Activated effector memory CD4-positive, alpha-beta T cell treated with anti-CD3 and anti-CD28 coated beads, Interleukin-2, amount 50 U/mL, for 16 hours (primary cell): ENCODE measurements at places on chromosomes 4 and X.

GRCh38 chr4:121270389-121270788, 106.3 kb upstream of the TNIP3 start:
- DNase-seq = no peak

GRCh38 chrX:23548164-23548563, 119.1 kb upstream of the PRDX4 start:
- no peak for DNase-seq

- no peak for DNase-seq
Measured at GRCh38 chr4:186844059-186844681, 120.5 kb upstream of the FAT1 start.

- DNase-seq = no peak
Measured at GRCh38 chrX:68881911-68882310, 53.1 kb downstream of the EFNB1 start.

DNA sequence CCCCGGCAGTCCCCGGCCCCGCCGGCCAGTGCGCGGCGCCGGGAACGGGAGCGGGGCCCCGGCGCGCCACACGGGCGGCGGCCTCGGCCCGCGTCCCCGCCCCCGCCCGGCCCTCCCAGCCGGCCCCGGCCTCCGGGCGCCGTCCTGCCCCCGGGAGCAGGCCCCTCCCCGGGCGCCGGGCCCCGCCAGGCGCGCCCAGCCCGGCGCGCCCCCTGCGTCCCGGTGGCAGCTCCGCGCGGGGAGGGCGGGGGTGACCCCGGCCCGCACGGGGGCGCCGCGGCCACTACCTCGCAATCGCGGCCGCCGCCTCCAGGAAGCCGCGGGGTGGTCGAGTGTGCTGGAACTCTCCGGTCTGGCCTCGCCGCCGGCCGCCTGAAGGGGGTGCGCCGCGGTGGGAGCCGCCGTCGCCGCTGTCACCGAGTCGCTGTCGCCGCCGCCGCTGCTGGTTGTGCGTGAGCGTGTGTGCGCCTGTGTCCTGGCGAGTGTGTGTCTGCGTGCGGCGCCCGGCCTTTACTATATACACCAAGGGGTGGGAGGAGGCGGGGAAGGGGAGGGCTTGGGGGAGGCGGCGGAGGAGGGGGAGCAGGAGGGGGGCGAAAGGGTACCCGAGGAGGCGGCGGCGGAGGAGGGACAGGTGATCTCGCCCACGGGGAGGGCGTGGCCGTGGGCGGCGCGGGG, at the start of gene RAI2:
Gene RAI2, minus strand, starts transcription at position 488 of the 678 bp plus-strand sequence. CDS start 59,288 bp downstream, outside the sequence.
- peak; percentile 62 for DNase-seq

DNA sequence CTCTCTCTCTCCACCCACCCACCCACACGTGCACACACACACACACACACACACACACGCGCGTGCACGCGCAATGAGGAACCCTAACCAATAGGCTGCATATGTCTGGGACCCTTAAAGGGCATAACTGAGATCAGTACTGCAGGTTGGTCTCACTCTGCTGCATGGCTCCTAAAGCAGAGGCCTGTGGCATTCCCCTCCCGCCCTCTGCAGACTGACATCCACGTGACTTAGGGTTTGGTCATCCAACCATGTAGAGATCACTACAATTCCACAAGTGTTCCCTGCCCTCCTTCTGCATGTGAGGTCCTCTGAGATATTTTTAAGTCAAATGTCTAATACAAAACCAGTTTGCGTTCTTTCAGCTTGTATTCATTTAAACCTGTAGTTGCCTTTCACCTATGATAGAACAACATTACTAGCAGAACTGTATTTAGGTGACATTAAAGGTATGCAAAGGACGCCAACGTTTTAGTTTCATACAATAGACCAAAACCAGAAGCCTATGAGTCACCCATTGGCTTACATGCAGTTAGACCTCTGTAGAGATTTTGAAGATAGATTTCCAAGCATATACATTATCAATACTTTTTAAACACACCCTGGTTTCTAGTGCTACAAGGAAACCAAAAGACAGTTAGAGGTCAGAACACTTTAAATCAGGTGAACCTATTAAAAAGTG, 10.1 kb downstream of the XAGE5 start:
- DNase-seq = no peak

DNA sequence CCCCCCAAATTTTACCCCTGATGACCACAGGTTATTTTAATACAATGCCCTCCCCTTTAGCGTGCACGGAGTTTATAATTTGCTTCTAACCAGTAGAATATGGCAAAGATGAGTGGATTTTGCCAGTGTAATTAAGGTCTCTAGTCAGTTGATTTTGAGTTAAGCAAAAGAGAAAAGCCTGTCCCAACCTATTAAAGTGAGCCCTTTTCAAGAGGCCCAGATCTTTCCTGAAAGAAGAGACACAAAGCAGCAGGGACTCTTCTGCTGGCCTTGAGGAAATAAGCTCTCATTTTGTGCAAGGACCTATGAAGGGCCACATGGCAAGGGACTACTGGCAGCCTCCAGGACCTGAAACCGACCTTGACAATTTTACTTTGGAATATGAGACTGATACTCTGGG, 61.9 kb upstream of the GABRG1 start:
- DNase-seq = no peak
